Sigmoid colon (tissue), 7 donors: ENCODE measurements at places on chromosomes 12 and 14. TPM values are rescaled to one million over a fixed set of nuclear protein-coding genes. Genes with fewer than 3 reads are reported as not detected.

- H3K27me3 ChIP-seq = no peaks in the 10 kb centered on the region
- peak; percentile 87 for DNase-seq
- peaks cover 7% of the 10 kb centered on the region for H3K36me3 ChIP-seq
- no peak overlapping the region for H3K4me3 ChIP-seq
Observed at GRCh38 chr14:99518441-99519346, 37.5 kb downstream of the CCNK start.

BICDL1 gene
- 0.16 TPM for total RNA-seq

DNA sequence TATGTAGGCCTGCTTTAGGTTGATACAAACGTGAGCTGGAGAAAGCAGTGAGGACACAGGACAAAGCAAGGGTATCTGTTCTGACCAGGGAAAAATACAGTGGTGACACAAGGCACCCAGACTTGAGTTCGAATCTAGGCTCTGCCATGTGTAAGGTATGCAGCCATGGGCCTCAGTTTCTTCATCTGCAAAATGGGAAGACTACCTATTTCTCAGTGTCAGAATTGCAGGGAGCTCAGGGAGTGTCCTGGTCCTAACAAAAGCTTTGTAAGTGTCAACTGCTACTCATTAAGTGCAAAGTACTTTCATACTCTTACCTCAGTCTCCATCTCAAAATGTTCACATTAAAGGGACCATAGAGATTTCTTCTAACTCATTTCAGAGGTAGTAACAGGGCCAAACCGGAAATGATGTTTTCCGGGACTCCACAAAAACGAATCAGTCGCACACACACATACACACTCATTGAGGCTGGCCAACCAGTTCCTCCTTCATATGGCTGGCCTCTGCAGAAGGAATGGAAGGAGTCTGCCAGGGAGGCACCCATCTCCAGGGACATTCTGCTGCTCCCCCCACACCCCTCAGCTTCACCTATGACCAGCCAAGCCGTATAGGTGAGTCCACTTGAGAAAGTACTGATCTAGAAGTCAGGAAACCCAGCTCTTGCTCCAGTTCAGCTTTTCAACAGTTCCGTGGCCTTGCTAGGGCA, 7.8 kb downstream of the CTDSP2 start:
- H3K27me3 ChIP-seq = no peaks in the 10 kb centered on the region
- H3K4me3 ChIP-seq = no peak overlapping the region
- peak overlapping the region; percentile 100 for H3K27ac ChIP-seq
- H3K4me1 ChIP-seq = no peaks in the 10 kb centered on the region
- no peaks in the 10 kb centered on the region for H3K36me3 ChIP-seq
- DNase-seq = no peak

DNA sequence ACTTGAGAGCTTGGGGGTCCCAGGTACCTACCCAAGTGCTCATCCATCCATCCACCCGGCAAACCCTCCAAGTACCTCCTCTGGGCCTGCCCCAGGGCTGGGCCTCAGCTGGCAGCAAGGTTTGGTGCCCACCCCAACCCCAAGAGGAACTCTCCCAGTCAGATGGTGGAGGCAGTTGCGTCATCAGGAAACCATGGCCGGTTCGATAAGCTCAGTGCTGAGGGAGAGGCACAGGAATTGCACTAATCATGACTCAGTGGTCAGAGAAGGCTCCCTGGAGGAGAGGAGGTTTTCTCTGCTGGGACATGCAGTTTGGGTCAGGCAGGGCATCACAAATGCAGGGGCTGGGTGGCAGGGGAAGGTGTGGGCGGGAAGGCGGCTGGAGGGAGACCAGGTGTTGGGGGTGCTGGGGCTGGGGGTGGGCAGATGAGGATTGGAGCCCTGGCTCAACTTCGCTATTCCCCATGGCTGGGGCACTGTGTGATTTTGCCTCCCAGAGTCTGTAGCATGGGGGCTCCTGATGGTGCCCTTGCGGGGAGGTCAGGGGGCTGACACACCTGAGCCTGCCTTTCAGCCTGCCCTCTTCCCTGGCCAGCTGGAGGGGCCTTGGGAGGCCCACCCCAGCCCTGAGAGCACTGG, 32.2 kb downstream of the SH2B3 start:
- H3K27me3 ChIP-seq = no peaks in the 10 kb centered on the region
- H3K4me1 ChIP-seq = peaks cover 39% of the 10 kb centered on the region
- no peaks in the 10 kb centered on the region for H3K36me3 ChIP-seq
- peak overlapping the region; percentile 46 for H3K27ac ChIP-seq
- H3K4me3 ChIP-seq = no peak overlapping the region

GRCh38 chr14:77457115-77457521, 283 bp downstream of the VIPAS39 start:
- H3K27ac ChIP-seq = peak overlapping the region; percentile 89
- DNase-seq = peak; percentile 64
- H3K27me3 ChIP-seq = no peaks in the 10 kb centered on the region
